Thyroid gland (tissue), 4 donors: ENCODE measurements at places on chromosomes 2 and 18.

GRCh38 chr2:187148059-187148714, 299.2 kb upstream of the ZSWIM2 start:
- no peaks in the 10 kb centered on the region for H3K36me3 ChIP-seq
- DNase-seq = no peak
- H3K4me3 ChIP-seq = no peak overlapping the region
- no peaks in the 10 kb centered on the region for H3K27me3 ChIP-seq
- H3K4me1 ChIP-seq = no peaks in the 10 kb centered on the region

DNA sequence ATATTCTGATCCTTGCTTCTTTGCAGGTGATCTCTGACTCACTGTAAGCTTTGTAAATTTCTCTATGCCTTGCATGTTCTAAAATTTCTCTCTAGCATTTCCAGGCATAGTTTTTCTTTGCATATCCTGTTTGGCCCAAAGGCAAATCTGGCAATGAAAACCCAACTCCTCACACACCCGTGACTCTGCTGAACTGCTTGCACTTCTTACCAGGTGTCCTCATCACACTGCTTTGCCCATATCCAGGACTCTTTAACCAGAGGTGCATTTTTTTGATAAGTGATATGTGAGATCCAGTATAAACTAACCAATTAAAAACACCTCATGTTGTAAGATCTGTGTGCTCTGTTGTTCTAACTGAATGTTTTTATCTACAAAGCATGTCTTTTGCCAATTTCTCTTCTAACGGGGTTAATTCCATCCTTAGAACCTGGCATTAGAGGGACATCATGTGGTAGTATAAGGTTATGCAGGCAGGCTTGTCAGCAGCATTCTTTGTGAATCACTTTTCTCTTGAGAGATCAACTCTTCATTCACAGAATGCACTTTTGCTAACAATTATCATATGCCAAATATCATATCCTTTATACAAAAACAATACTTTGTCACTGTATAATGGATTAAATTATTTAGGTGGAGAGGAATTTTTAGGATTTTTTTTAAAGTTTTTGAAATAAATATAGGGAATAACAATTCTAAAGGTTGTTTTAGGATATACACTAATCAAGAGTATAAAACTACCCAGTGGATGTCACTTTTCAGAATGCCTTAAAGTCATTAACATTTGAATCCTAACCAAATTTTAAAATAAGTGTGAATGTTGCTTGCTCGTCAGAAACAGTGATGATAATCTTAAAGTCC, 20.8 kb upstream of the TMX3 start:
- H3K27me3 ChIP-seq = no peaks in the 10 kb centered on the region
- DNase-seq = no peak
- H3K27ac ChIP-seq = no peak overlapping the region
- no peaks in the 10 kb centered on the region for H3K4me1 ChIP-seq

DNA sequence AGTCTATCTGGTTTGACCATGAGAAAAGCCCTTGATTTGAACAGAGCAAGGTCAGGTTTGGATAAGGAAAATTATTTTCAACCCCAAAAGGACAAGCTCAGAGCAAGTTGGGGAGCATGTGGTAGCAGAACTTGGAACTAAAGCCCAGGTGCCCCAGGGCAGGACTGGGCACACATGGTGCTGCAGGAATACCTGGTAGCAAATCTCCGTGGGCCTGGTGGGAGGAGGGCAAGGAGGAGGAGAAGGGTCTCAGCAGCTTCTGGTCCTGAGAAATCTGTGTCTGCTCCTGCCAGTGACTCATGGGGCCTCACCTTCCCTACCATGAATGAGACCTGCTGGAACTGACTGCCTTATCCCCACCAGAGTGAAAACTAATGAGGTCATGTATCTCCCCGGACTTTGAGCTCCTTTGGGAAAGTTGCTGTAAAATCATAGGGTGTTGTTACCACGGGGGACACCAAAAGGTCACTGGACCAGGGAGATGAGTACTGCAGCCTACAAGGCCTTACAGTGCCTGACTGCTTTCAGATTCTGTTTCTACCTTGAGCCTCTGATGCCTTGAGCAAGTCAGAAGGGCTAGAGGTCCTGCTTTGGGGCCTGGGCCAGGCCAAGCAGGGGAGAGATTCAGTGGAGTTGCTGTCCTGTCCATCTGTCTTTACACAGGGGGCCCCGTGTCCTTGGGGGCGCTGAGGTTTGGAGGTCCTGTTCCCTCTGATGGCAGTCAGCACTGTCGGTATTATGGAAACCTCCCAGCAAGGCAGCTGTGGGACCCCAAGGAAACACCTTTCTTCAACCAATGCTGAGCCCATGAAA, 304.0 kb downstream of the MYCN start:
- no peaks in the 10 kb centered on the region for H3K4me1 ChIP-seq
- no peak overlapping the region for H3K27ac ChIP-seq
- no peak for DNase-seq
- no peaks in the 10 kb centered on the region for H3K27me3 ChIP-seq
- H3K36me3 ChIP-seq = no peaks in the 10 kb centered on the region
- no peak overlapping the region for H3K4me3 ChIP-seq

DNA sequence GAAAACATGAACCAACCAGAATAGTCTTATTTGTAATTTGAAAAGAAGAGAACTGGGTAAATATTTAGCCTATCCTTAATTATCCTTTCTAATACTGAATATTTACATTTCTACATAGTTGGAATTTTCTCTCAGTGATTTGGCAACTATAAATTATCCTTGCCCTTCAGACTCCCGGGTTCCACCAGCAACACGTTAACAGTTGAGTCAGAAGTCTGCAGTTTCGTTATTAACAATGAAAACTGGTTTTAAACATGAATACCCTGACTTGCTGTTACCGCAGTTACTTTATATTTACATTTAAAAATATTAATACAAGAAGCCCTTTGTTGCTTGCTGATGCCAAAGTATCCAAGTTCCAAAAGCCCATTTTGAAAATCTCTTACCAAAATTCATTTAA, 673.0 kb downstream of the ARHGAP15 start:
- H3K4me3 ChIP-seq = no peak overlapping the region
- DNase-seq = no peak
